Small intestine (tissue), 16 donors: ENCODE measurements at places on chromosomes 12 and 14.

- no peak for DNase-seq
Observed at GRCh38 chr12:10901427-10901826, 7.9 kb downstream of the TAS2R13 start.

- DNase-seq = no peak
Observed at GRCh38 chr12:77122661-77123060, 57.3 kb upstream of the E2F7 start.

DNA sequence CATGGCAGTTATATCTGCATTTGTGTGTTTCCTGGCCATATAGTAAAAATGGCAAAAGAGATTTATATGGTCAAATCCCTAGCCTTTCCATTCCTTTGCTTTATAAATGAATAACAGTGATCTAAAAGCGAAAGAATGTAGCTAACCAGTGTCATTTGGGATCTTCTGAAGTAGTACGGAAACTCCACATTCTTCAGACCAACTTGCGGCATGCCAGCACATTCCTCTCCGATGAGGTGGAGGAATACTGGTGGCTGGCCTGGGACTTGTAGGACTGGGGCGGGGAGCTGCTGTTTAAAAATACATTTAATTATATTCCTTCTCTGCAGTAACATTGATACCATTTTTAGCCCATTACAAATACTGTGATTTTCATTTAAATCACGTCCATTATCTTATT is 85.3 kb downstream of the SAMD4A start:
- DNase-seq = peak; percentile 63

DNA sequence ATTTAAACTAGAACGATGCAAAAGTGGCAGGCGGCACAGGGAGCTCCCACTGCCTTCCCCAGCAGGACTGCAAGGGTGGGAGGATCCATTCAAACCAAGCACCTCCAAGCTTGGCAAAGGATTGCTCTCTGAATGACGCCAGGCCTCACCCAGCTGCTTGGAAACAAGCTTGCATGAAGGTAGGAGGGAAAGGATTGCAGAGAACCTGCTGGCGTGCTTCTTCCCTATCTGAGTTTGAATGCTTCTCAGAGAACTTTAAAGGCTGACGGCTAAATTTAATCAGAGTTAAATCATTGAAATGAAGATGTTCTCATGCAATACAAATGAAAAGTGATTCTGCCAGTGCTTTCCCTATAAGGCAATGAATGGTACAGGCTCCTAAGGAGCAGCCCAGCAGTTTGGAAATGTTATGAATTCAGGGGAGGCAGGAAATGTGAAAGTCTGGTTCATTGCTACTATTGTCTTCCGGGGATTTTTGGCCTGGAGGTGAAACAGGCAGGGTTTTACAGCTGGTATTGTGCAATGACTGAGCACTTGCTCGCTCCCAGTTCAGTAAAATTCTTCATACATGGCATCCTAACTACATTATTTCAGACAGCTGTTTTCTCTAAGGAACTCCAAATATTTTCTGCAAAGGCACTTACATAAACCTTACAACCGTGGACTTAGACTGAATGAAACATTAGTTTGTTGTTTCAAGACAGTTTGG is 31.9 kb upstream of the DUSP6 start:
- peak; percentile 69 for DNase-seq

DNA sequence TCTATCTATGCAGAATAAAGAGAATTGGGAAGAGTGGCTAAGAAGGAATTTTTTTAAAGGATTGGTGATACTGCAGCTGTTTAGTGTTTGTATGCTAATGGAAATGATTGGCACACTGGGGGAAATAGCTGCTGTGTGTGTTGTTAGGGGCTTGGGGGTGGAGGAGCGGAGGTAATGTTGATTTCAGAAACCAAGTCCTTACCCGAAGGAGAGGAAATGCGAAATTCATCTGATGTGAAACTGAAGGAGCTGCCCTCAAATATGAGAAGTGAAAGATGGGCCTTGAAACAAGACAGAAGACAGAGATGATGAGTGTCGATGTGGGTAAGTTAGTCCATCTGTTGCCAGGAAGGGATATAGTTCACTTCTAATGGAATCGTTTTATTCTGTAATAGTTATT is 21.2 kb upstream of the RNASE12 start:
- DNase-seq = no peak

GRCh38 chr14:89524412-89524811 is 107.4 kb upstream of the FOXN3 start:
- no peak for DNase-seq

DNA sequence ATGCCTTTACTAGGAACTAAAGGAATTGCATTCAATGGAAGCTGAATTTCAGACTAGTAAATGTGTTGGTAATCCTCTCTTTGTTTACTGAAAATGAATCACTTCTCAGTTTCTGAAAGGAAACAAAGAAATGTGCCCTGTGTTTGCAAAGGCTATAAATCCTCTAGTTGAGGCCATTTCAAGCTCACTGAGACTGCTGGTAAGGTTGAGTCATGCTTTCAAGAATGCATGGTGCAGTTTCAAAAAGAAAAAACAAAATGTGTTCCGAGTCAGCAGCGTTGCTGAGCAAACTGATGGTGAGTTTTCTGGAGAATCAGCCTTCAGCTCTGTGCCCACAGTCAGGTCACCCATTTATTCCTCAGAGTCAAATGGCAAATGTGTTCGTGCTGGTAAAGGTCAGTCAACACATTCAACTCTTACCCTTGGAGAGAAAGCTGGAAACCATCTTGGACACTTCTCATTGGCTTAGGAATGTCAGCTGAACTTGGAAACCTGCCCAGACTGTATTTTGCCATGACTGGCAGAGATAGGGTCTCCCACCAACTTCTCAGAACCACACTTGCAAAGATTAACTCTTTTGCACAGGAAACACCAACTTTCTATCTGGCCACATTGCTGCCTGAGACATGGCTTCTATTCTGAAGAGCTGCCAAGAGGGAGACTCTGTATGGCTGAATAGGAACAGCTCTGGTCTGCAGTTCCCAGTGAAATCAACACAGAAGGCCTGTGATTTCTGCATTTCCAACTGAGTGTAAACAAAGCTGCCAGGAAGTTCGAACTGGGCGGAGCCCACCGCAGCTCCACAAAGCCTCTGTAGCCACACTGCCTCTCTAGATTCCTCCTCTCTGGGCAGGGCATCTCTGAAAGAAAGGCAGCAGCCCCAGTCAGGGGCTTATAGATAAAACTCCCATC is 484.4 kb downstream of the ATP23 start:
- peak; percentile 44 for DNase-seq

- DNase-seq = no peak
Observed at GRCh38 chr14:95543021-95543420, 8.2 kb downstream of the GLRX5 start.

DNA sequence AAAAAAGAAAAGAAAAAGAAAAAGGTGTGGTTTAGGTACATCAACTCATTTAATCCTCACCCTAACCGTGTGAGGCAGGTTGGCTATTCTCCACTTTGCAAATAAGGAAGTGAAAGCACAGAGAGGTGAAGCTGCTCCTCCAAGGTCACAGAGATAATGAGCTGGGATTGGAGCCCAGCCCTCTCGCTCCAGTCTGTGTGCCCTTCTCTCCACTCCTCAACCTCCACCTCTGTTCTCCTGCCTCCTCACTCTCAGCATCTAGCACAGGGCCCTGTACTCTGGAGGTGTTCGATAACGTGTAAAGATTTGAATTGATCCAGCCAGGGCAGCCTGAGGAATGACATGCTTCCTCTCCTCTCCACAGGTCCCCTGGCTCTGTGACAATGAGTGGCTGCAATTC is 502.3 kb downstream of the TMEM132D start:
- no peak for DNase-seq

GRCh38 chr12:116656306-116656705 is 81.6 kb downstream of the SPRING1 start:
- DNase-seq = no peak

GRCh38 chr14:100088226-100088625 is 23.0 kb downstream of the EVL start:
- no peak for DNase-seq

DNA sequence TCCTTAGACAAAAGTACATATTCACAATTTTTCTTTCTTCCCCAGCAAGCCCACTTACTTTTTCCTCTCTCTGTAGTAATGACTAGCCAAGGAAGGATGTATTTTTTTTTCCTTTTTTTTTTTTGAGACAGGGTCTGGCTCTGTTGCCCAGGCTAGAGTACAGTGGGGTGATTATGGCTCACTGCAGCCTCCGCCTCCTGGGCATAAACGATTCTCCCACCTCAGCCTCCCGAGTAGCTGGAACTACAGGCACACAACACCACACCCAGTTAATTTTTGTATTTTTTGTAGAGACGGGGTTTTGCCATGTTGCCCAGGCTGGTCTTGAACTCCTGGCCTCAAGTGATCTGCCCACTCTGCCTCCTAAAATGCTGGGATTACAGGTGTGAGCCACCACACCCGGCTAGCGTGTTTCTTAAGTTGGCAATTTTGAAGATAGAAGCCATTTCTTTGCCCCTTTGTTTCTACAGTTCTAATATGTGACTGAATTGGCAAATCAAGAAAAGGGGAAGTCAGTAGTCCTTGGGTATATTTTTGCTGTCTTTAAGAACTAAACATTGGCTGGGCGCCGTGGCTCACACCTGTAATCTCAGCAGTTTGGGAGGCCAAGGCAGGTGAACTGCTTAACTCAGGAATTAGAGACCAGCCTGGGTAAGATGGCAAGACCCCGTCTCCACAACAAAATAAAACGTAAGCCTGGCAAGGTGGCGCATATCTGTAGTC is 3.2 kb upstream of the NACA start:
- no peak for DNase-seq

DNA sequence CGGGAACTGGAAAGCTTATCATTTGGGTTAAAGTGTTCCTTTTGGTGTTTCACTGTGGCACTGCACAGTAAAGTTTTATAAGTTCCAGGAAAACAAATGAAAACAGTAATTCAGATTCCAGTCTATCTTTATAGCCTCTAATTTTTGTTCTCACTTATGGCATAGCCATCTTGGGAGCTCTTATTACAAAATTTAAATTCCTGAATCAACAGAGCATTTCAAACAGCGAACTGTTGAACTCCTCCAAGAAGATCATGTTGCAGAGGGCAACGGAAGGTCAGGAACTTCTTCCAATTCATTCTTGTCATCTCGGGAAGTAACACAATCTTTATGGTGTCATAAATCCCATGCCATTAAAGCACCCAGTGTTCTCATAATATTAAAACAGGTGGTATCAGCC is 229.1 kb downstream of the KCNC2 start:
- DNase-seq = no peak
